ENCODE measurements at places on chromosomes 11 and 22.
A peak's percentile ranks its signal among the peaks of the same experiment; 100 is the strongest.

GRCh38 chr22:46783721-46784120 is 21.3 kb downstream of the TBC1D22A start:
- DNase-seq, result no peak

GRCh38 chr22:44309647-44310046 is 3.1 kb downstream of the SHISAL1 start:
- no peak for DNase-seq

GRCh38 chr22:49102367-49102766 is 725.3 kb downstream of the BRD1 start:
- no peak for DNase-seq

DNA sequence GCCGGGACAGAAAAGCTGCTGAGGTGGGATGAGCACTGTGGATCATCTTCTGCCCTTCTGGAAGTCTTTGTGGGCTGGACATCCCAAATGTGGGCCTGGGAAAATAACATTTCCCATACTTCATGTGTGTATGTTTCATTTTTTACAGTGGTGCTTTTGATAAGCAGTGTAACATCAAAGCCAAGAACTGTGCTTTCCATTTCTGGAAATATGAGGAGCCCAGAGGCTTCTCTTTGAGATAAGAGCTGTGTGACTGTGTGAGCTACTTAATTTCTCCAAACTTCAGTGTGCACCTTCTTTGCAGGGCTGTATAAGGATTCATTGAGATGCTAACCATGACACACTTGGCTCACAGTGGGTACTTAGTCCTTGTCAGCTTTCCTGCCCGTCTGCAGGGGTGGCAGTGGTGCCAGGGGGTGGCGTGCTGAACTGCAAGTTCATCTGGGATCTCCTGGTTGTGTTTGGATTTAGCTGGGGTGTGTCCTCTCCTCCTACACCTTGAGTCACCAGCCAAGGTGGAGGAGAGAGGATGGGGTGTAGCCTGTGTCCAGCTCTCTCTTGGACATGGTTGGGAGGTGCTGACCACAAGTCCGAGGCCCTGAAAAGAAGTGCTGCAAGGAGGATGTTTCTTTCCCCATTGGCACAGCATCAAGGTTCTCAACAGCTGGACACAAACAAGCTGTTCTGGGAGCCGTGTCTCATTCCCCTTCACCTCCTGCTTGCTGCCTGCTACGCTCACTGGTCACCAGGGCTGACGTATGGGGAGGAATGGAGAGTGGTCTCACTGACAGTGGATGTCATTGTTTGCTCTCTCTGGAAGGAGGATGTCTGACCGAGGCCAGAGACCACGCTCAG is 139.4 kb downstream of the TEAD1 start:
- no peak for DNase-seq

GRCh38 chr22:38696606-38697424 is 3.9 kb downstream of the JOSD1 start:
- DNase-seq, result no peak

DNA sequence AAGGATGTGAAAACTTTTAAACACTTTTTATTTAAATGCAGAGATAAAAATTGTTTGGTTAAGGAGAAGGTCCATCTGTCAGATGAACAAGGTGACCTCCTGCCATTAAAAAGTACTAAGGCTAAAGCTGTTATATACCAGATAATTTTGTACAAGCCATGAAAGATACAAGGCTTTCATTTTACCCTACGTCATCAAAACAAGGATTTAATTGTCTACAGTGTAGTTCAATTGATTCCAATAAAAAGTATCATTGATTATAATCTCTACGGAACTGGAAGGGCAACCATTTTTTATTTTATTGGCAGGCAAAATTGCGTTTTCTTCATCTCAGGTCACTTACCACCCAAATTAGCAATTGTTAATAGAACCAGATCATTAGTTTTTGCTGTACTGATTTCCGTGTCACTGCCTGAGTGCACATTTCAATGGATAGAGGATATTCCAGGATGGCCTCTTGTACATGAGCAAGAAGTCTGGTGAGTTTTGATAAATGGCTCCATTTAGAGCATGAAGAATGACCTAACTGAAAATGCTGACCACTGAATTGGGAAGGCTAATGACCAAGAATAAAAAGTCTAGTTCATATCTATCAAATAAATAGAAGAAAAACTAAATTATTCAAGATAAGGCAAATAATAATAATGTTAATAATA is 564.9 kb downstream of the JRKL start:
- DNase-seq, result no peak

DNA sequence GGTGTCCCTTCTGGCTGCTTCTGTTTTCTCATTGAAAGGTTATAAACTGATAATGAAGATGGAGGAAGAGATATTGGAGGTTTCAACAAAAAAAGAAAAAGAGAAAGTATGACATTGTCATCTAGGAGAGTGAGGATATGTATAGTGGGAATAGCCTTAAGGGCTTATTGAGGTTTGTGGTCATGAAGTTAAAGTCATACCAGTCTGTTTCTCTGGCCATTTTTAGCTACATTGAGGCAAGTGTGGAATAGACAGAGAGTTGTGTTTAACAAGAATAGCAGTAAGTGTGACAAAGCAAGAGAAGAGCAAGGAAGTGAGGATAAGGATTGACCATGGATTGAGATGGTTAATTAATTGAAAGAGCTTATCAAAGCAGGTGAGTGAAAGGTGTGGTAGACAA is 110.4 kb downstream of the ELP4 start:
- no peak for DNase-seq

- no peak for DNase-seq
Measured at GRCh38 chr11:134150195-134150903, 73.4 kb downstream of the NCAPD3 start.

GRCh38 chr11:64586366-64586765 is 4.7 kb upstream of the SLC22A12 start:
- DNase-seq, result no peak

DNA sequence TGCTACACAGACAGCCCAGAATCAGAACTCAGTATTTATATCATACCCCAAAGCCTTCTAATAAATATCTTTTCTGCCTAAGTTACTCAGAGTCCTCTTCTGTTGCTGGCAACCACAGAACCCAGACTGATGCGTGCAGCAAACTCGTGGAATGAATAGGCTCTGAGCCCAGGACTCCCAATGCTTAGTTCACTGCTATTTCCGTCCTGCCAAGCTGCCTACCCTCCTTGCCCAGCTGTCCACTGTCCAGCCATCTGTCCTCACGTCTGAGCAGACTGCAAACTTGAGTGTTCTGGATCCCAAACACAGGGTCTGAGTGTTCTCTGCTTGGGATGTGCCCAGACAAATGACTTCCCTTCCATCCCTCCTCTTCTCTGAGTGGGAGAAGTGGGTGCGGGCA is 19.4 kb downstream of the PTPN5 start:
- DNase-seq, result no peak

DNA sequence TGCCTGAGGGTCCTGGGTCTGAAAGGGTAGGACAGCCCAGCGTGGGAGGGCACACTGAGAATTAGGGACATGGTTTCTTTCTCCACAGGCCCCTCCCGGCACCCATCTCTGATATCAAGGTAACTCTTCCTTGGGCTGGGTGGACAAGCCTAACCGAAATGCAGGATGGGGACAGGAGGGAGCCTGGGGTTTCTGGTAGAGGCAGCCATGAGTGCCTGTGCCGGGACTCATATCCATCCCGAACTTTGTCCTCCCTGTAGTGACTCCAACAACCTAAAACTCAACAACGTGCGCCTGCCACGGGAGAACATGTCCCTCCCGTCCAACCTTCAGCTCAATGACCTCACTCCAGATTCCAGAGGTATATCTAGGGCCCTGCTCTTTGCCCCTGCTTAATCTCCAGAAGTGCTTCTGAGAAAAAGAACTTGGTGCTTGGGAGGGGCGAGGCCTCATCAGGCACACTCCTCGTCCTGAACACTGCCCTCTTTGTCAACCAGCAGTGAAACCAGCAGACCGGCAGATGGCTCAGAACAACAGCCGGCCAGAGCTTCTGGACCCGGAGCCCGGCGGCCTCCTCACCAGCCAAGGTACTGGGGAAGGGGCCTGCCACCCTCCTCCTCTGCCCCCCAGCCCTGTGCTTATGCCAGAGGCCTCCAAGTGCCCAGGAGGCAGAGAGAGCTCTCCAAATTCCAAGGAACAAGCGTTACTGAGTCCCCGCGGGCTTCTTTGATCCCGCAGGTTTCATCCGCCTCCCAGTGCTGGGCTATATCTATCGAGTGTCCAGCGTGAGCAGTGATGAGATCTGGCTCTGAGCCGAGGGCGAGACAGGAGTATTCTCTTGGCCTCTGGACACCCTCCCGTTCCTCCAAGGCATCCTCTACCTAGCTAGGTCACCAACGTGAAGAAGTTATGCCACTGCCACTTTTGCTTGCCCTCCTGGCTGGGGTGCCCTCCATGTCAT is 3.1 kb downstream of the TMEM25 start:
- DNase-seq, result no peak

- peak; percentile 81 for DNase-seq
Measured at GRCh38 chr11:35943713-35944502, at the start of gene LDLRAD3. Gene LDLRAD3 (plus strand): TSS chr11:35944062. CDS start chr11:35944099, 37 bp downstream.

GRCh38 chr11:17561526-17561925 is 14.5 kb downstream of the OTOG start:
- peak; percentile 7 for DNase-seq

DNA sequence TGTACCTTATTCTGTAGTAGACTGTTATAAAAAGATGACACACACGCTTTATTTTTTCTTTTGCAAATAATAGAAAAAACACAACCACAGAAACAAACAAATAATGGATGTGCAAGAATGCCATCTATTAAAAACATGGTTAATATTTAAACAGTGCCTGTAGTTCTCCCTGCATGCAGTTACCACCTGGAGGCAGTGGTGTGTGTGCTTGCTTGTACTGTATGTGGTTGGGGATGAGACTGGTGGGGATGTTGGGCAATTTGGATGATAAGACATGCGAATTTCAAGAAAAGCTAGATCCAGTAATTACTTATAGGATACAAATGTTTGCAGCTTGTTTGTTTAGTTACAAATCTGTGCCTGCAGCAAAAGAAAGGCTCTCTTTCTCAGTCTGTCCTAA is 3.6 kb downstream of the C11orf87 start:
- DNase-seq, result no peak

DNA sequence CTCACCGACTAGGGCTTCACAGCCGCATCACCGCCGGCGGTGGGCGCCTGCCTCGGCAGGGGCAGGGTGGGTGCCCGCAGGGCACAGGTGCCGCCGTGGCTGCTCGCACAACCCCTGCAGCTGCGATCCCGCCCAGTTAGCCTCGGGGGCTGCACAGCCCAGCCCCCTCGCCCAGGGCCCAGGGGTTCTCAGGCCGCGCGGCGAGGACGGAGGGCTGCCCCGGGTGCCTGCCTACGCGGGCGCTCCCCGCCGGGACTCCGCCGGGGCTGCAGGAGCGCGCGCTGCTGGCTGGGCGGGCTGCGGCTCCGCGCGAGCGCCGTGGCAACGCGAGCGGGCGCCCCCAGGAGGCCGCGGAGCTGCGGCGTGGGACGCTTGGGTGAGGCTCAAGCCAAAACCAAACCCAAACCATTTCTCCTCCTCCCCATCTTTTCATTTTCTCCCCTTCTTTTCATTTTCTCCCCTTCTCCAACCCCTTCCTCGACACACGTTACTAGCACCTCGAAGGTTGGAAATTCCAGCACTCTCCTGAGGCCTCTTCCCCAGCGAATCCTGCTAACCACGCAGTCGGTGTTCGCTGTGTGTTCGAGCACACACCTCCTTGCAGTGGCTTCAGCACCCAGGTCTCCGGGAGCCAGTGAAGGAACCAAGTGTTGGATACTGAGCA is at the start of gene MICAL3:
TSS of gene MICAL3 (minus strand) at position 286 of the 664 bp plus-strand sequence. CDS start 117,749 bp downstream, outside the sequence.
- DNase-seq, result peak; percentile 38

- DNase-seq, result no peak
Measured at GRCh38 chr22:17846326-17846992, 72.2 kb upstream of the BID start.

DNA sequence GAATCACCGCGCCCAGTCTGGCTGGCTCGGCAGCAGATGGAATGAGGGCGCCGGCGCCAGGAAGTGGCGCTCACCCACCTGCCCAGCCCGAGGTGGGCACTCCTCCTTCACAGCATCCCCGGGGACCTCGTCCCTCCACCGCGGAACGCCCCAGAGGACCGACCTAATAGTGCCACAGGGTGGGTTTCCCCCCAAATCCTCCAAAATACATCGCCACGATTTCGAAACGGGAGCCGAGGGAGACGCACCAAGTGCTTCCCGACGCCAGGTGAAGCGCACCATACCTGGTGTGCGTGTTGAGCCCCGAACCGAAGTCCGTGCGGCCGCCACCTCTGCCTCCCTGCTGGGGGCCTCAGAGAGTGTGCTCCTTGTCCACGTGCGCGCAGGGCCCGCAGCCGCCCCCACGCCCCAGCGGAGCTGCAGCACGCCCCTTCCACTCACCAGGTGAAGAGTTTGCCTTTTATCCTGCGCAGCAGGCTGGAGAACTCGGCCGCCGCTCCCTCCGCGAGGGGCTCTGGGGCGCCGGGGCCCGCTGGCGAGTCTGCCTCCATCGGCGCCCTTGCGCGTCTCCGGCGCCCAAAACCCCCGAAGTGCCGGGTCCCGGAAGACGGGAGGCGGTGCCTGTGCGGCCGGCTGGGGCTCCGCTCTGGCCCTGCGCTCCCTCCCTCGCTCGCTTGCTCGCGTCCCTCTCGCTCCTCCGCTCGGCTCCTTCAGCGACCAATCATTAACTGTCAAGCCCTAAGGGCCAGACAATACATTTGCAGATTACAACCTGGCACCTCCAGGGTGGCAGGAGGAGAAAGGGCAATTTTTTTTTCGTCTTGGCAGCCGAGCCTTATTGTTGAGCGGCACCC is at the start of gene SLC35F2:
TSS of gene SLC35F2 (minus strand) at position 571 of the 854 bp plus-strand sequence. CDS start at position 551, 20 bp downstream.
- DNase-seq, result peak; percentile 80

GRCh38 chr22:36822581-36822980 is 5.7 kb upstream of the PVALB start:
- DNase-seq, result no peak

GRCh38 chr11:64654958-64655541 is 64.0 kb downstream of the SLC22A12 start:
- DNase-seq, result no peak

GRCh38 chr22:22110548-22111266 is 128.1 kb upstream of the TOP3B start:
- peak; percentile 63 for DNase-seq

Data from WTC11 (cell line).